ENCODE measurements at places on chromosomes 16 and 17.

GRCh38 chr17:36591434-36592315, at the start of gene DHRS11:
TSS of gene DHRS11 (plus strand) at chr17:36591879. CDS start at chr17:36592010, 131 bp downstream.
- peak; percentile 80 for DNase-seq

DNA sequence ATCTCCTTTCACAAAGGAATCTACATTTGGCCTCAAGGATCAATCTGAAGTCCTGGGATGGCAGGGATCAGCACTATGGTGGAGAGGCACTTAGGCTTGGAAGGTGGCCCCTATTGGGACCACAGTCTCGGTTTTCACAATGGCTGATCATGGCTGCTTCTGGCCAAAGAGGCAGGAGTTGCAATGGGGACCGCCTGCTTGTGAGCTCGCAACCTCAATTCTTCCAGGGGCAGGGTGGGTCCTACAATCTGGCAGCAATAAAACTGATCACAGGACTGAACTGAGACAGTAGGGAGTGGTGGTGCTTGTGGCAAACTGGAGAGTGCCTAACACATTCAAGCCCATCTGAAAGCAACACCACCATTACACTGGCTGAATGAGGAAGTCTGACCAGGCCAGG, 83.1 kb downstream of the NETO2 start:
- no peak for DNase-seq

GRCh38 chr16:71297341-71297634, 8.1 kb upstream of the CMTR2 start:
- no peak for DNase-seq

- DNase-seq, result no peak
Observed at GRCh38 chr16:79297805-79298204, 302.7 kb downstream of the MAF start.

DNA sequence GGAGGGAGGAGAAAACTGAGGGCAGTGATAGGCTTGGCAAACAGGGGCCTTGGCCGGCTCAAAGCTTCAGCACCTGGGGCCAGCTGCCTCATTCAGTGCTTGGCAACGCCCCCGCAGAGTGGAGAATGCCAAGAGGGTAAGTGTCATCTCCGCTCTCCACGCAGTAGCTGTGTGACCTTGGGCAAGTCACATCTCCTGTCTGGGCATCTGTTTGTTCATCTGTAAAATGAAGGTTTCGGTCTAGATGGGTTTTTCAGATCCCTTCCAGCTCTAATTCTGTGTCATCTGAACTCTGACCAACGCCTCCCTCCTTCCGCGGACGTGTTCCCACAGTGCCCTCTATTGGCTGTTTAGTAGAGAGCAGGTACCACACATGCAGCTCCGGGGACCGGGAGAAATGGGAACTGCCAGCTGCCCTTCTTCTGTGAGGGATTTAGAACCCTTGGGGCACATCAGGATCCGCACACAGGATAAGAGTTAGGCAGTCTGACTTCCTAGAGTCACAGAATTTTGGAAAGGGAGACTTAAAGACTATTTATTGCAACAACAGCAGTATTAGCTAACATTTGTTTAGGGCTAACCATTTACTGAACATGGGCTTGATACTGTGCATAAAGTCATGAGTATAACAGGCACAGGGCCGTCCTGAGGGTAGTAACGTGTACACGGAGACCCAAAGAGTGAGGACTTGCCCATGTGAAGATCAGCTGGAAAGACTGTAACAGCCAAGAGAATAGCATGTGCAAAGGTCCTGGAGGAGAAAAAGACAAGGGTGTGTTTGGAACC, 26.8 kb downstream of the GP2 start:
- DNase-seq, result peak; percentile 67

GRCh38 chr17:14499976-14500375, 199.1 kb downstream of the HS3ST3B1 start:
- no peak for DNase-seq

DNA sequence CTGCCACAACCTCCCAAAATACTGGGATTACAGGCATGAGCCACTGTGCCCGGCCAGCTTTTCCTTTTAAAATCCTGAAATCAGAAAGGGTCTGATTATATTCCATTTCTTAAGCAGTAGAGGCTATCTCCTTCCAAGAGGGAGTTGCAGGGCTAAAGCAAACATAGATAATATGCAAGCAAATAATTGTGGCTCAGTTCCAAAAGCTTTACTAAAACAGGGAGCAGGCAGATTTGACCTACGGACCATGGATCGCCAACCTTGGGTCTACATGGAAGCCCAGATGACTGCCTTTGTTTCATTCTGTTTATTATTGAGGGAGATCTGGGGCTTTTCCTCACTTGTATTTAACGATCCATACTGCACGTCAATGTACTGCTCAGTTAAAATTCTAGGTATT, 38.5 kb downstream of the CLEC3A start:
- DNase-seq, result no peak

- DNase-seq, result no peak
Observed at GRCh38 chr17:58281511-58282011, 826 bp upstream of the MPO start.

DNA sequence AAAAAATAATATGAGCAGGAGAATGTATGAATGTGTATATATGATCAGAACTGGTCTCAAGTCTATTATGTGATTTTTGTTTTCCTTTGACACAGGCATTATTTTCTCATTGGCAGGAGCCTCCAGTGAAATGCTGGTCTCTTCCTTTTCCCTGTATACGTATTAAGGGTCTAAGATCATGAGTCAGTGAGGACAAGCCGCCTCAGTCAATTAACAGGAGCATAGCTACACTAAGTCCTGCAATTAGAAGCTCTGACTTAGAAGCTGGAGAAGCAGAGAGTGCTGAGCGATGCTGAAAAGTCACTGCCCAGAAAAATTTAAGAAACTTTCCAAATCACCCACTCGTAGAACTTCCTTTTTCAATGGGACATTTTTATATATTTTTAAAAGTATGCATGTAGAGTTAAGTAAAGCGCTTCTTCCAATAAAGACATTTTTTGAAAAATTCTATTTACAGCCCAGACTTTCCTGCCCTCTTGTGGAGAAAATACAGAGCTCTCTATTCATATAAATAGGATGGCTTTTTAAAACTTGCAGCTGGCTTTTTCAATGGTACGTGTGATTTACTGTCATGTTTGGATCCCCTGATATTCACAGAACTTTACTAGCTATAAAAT, 70.2 kb upstream of the PSMD7 start:
- no peak for DNase-seq

Measured in NCI-H345 (cell line).